ENCODE measurements at places on chromosomes 12 and 14. TPM values are rescaled to one million over a fixed set of nuclear protein-coding genes. Genes with fewer than 3 reads are reported as not detected.

GRCh38 chr14:102545461-102546265 lies 36.1 kb upstream of the ANKRD9 start:
- H3K36me3 ChIP-seq, result no peaks in the 10 kb centered on the region
- no peak overlapping the region for H3K27ac ChIP-seq

DNA sequence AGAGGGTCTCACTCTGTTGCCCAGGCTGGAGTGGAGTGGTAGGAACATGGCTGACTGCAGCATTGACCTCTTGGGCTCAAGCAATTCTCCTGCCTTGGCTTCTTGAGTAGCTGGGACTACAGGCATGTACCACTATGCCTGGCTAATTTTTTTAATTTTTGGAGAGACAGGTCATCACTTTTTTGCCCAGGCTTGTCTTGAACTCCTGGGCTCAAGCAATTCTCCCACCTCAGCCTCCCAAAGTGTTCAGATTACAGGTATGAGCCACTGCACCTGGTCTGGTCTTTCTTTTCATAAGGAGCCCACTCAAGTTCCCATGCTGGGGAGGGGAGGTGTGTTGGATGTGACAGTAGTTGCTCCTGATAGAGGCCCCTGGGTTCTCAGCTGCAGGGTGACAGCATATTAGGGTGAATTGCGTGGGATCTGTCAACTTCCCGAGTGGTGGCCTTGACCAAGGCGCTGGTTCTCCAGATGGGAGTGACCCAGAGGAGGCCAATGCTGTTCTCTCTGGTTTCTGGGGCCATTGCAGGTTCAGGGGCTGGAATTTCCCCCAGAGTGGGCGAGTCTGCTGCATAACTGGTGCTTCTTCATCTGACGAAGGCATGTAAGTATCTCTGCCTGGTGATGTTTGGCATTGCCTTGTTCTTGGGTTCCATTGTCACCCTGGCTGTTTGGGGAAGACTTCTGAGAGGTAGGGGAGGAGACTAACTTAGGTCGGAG lies 52.4 kb upstream of the ESRRB start:
- DNase-seq, result no peak
- H3K27me3 ChIP-seq, result no peaks in the 10 kb centered on the region
- H3K4me1 ChIP-seq, result no peaks in the 10 kb centered on the region
- no peak overlapping the region for H3K4me3 ChIP-seq
- no peaks in the 10 kb centered on the region for H3K36me3 ChIP-seq

DNA sequence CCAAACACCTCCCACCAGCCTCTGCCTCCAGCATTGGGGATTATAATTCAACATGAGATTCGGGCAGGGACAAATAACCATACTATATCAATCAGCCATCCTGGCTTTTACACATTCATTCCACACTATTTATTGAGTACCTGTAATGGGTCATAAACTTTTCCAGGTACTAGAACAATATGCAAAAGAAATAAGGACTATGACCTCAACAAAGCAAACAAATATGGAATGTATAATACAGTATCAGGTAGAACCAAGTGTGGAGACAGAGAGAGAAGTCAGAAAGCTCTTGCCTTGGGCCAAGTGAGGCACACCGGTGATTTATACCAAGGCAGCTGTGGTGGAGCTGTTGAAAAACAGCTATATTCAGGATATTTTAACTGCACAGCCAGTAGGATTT lies 116.3 kb downstream of the TSPAN8 start:
- no peak overlapping the region for H3K4me3 ChIP-seq
- no peaks in the 10 kb centered on the region for H3K27me3 ChIP-seq
- DNase-seq, result no peak
- no peaks in the 10 kb centered on the region for H3K36me3 ChIP-seq
- H3K27ac ChIP-seq, result no peak overlapping the region
- H3K4me1 ChIP-seq, result no peaks in the 10 kb centered on the region

DNA sequence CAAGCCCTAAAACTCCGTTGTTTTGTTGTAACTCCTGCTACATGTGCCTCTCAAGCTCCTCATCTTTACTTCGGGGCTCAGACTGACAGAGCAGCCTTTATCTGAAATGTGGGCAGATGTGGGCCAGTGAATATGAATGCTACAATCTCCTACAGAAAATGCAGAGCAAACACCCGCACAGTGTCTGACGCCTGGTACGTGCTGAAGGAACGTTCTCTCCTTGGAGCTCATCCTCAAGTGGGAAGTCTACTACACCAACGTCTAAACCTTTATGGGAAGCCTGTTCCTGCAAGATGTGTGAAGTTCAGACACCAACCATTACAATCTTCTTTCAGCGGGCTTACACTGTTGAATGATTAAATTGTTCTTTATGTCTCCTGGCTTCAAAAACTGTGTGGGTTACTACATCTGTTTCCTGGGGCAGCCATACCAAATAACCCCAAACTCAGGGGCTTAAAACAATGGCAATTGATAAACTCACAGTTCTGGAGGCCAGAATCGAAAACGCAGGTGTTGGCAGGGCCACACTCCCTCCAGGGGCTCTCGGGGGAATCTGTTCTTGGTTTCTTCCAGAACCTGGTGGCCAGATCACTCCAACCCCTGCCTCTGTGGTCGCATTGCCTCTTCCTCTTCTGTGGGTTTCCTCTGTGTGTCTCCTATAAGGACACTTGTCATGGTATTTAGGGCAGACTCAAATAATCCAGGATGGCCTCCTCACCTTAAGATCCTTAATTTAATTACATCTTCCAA lies 179.7 kb upstream of the PLXNC1 start:
- H3K27me3 ChIP-seq, result no peaks in the 10 kb centered on the region
- H3K4me3 ChIP-seq, result no peak overlapping the region
- H3K36me3 ChIP-seq, result no peaks in the 10 kb centered on the region
- DNase-seq, result no peak

DNA sequence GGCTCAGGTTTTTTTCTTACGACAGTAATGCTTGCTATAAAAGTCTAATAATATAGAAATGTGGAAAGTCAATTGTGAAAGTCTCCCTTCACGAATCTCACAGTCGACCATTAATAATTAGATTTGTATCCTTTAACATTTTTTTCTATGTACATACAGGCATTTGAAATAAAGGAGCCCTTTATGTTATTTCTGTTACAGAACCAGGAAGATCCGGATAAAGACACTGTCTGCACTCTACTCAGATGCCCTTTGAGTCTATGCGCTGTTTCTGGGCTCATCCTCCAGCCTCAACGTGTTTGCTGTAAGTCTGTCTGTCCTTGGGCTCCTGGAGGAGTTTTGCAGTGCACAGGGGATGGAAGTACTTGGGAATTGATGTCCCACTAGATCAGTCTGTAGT lies 212.2 kb upstream of the ATP2B1 start:
- no peaks in the 10 kb centered on the region for H3K36me3 ChIP-seq
- H3K4me1 ChIP-seq, result no peaks in the 10 kb centered on the region
- no peak for DNase-seq
- no peaks in the 10 kb centered on the region for H3K27me3 ChIP-seq
- no peak overlapping the region for H3K27ac ChIP-seq

- no peak for DNase-seq
- no peak overlapping the region for H3K4me3 ChIP-seq
- H3K27ac ChIP-seq, result no peak overlapping the region
Measured at GRCh38 chr12:110330544-110330943, 49.5 kb downstream of the ATP2A2 start.

GRCh38 chr14:35353409-35354172 lies 51.0 kb downstream of the NFKBIA start:
- H3K36me3 ChIP-seq, result no peaks in the 10 kb centered on the region
- no peak overlapping the region for H3K27ac ChIP-seq
- peaks cover 37% of the 10 kb centered on the region for H3K4me1 ChIP-seq
- H3K4me3 ChIP-seq, result no peak overlapping the region

- DNase-seq, result peak; percentile 38
- no peak overlapping the region for H3K27ac ChIP-seq
- no peaks in the 10 kb centered on the region for H3K27me3 ChIP-seq
- H3K36me3 ChIP-seq, result peaks cover 7% of the 10 kb centered on the region
Measured at GRCh38 chr12:93380480-93381121, 2.9 kb downstream of the NUDT4 start.

DNA sequence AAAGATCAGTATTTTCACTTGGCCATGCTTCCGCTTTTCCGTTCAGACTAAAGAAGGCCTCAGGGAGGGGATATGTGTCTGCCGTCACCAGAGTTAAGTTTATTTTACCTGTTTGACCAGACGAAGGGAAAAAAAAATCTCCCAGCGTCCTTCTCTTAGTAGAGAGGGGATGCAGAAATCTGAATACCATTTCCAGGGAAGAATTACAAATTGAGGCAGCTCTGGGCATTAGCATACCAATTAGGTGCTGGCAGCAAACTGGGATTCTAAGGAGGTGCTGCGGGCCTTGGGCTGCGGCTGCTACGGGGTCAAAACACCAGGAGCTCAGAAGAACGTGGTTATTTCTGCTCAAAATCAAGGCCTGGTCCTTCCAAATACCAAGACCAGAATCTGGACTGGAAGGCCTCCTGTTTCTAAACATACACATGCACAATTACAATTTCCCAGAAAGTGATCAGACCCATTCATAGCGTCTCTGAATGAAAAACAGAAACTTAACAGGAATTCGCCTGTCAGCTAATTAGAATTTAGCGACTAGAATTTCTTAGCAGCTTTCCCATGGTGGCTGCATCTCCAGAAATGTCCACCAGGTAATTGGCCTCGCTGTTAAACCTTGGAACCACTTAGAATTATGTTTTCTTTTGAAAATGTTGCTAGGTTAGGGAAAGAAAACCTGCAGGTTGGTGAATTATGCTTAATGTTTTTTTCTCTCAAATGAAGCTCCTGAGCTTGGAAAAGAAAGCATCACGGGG lies 617.0 kb downstream of the VRK1 start:
- peaks cover 28% of the 10 kb centered on the region for H3K4me1 ChIP-seq
- H3K36me3 ChIP-seq, result no peaks in the 10 kb centered on the region
- peaks cover 32% of the 10 kb centered on the region for H3K27me3 ChIP-seq
- H3K27ac ChIP-seq, result no peak overlapping the region
- H3K4me3 ChIP-seq, result no peak overlapping the region
- no peak for DNase-seq

GRCh38 chr12:116136340-116136739 lies 141.2 kb downstream of the MED13L start:
- no peaks in the 10 kb centered on the region for H3K36me3 ChIP-seq
- no peaks in the 10 kb centered on the region for H3K27me3 ChIP-seq
- H3K4me3 ChIP-seq, result no peak overlapping the region
- no peak overlapping the region for H3K27ac ChIP-seq
- H3K4me1 ChIP-seq, result peaks cover 2% of the 10 kb centered on the region

DNA sequence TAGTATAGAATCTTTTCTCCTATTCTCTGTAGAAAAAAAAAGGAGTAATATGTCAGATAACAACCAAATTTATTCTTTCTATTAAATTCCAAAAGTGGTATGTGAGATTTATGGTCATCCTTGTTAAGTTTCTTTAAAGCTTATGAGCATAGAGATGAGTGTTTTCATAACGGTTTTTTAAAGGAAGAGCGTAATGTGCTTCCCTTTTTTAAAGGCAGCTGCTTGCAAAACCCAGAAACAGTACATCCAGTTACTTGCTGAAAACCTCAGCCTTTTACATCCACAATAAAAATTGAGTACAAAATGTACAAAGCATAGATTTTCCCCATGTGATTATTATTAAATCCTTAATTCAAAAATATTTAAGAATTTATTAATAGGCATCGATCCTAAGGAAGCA lies 53.6 kb upstream of the CD163 start:
- no peak for DNase-seq
- H3K27me3 ChIP-seq, result no peaks in the 10 kb centered on the region
- H3K4me3 ChIP-seq, result no peak overlapping the region
- no peaks in the 10 kb centered on the region for H3K4me1 ChIP-seq
- no peaks in the 10 kb centered on the region for H3K36me3 ChIP-seq
- H3K27ac ChIP-seq, result no peak overlapping the region

DNA sequence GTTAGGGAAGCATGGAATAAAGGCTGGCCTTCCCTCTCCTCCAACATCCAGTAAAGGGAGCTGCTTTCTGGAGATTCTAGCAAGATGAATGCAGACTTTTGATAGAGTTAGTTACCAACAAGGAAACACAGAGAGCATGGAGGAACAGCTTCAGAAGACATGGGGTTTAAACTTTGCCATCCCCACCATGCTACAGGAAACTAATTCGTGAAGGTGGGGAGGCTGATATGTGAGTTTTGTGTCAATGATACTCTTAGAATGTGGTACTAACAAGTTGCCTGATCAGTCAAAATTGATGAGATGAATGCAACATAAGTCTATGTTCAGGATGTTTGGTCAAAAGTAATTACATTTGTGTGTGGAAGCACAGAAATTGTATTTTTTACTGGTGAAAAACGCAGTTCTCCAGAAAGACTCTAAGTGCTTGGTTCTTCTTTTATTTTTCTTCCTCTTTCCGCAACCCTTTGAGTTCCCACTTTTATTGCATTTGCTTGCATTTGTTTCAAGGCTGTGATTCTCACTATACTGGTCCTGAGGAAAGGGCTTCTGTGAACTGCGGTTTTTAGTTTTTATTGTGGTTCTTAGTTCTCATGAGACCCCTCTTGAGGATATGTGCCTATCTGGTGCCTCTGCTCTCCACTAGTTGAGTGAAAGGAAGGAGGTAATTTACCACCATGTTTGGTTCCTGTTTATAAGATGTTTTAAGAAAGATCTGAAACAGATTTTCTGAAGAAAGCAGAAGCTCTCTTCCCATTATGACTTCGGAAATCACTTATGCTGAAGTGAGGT lies at the start of gene CLEC4A:
CLEC4A (plus strand) TSS at position 494 of the 789 bp plus-strand sequence; CDS start at position 756, 262 bp downstream.
- peaks cover 4% of the 10 kb centered on the region for H3K4me1 ChIP-seq
- H3K36me3 ChIP-seq, result no peaks in the 10 kb centered on the region
- H3K4me3 ChIP-seq, result no peak within 1 kb of the TSS
- H3K27ac ChIP-seq, result peak within 1 kb of the TSS; percentile 21
- H3K27me3 ChIP-seq, result no peaks in the 10 kb centered on the region
- DNase-seq, result no peak

PTPRR gene
- 0.38 TPM for total RNA-seq

TAS2R9 gene
- total RNA-seq, result not detected

KLHL33 gene
- total RNA-seq, result 0.80 TPM

GZMB gene
- 7.3 TPM for total RNA-seq

PCED1B gene
- total RNA-seq, result 1.7 TPM

TAS2R8 gene
- not detected for total RNA-seq

Measured in thymus (tissue), 14 donors.